ENCODE measurements at places on chromosomes 7 and 10.

DNA sequence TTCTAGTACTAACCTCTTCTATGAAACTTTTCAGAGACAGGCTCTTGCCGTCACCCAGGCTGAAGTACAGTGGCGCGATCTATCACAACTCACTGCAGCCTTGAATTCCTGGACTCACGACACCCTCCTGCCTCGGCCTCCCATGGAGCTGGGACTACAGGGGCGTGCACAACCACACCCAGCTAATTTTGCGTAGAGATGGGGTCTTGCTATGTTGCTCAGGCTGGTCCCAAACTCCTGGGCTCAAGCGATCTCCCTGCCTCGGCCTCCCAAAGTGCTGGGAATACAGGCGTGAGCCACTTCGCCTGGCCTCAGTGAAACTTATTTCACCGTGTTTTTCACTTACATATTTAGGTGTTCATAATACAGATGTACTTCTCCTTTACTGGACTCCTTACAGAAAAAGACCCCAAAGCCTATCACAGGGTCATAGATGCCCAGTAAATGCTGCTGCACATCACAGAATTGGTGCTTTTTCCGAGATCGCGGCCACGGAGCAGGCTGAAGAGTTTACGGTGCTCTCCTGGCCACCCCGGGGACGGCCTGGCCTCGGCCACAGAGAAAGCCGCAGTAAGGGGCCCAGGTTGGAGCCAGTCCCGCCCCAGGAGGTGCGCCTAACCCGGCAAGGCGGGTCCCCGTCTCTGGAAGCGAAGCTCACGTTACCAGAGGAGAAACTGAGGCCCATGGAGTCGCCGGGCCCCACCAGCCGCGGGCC is 595 bp downstream of the TBL2 start:
- no peak for DNase-seq

DNA sequence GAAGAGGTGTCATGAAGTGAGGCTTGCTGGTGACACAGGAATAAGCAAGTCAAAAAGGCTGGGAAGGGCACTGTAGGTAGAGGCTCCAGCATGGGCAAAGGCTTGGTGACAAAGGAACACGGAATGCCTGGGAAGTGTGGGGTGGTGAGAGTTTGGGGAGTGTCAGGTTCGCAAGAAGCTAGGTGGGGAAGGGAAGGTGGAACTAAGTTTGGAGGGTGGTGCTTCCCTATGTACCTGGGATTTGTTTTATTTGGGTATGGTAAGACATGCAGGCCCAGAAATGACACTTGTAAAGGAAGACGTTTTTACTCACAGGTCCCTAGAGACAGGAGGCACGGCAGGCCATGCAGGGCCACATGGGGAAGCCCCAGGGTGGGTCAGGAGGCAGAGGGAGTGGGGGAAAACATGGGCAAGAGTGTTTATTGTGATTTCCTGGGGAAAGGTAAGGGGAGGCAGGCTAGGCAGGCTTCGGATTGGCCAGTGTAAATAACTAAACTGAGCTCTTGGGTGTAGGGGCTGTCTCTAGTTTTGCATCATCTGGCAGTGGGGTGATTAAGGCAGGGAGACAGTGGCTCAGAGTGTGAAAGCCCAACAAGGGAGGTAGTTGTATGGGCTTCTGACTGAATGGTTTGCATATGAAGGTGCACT is 52.1 kb downstream of the SH2D4B start:
- DNase-seq: no peak

GRCh38 chr7:2175091-2175490 is 57.7 kb downstream of the MAD1L1 start:
- no peak for DNase-seq

DNA sequence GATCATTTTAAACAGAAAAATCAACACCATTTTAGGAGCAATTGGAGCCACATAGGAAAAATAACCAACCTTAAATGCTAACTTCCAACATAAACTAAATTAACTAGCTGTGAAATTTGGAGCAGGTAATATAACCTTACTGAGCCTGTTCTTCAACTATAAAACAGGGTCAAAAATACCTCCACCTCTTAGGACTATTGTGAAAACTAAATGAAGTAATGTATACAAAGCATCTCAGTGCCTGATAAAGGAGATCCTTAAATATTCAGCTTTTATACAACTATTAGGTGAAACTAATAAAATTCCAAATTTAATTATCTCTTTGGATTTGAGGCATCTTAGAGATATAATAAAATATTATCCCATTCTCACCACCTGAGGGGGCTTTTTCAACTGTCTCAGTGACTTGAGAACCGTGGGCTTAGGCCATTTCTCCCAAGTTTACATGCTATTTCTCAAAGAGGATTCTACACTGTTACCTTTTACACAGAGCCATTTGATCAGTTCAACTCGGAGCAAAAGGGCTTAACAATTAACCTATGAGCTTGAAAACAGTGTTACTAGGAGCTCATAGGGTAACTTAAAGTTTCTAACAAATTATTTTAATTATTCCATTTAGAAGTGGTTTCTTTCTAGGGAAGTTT is 165.0 kb upstream of the ASAH2 start:
- DNase-seq: no peak

- no peak for DNase-seq
Observed at GRCh38 chr7:16463520-16463919, 2.0 kb downstream of the SOSTDC1 start.

DNA sequence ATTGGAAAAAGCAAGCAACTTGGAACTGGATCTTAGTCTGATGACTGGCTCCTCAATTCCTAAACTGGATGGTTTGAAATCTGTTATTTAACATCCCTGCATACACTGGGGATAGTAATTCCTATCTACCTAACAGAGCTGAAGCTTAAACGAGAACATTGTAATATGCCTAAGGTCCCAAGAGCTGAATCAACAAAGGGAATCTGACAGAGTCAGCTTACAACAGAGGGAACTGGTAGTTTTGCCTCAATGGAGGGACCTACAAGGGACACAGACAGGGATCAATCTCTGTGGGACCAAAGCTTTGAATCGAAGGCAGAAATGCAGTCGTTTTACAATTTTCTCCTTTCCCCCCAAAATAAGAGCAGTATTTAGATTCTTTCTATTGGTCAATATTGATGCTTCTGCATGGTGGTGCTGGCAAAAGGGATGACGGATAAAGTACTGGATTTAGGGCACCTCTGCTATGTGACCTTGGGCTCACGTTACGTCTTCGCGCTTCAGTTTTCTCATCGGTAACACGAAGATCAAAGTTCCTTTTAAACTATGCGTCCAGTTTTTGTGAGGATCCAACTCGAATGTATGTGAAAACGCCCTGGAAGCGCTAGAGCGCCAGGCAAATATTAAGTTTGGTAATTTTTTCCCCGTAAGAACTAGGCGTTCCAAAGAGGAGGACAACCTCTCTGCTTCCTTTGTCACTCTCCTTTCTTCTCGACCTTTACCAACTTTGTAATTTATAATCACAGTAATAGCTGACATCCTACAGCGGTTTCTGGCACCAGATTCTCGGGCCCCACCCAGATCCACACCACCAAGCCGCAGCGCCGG is 1.1 kb downstream of the ACTR1A start:
- no peak for DNase-seq

DNA sequence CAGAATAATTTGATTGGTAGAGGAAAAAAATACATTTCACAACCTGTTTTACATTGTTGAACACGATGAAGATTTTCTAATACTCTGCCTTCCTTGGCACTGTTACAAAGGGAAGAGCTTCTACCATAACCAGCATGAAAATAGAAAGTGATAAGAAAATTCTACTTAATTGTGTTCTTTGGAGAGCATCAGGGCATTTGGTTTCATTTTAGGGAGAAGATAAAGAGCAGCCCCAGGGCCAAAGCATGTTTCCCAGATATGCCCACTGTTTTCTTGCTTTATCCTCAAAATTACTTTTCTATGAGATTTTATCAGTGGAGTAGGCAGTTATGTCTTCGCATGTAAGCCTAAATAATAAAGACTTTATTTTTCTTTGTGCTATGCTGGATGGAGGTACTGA is 9.5 kb downstream of the CHRM2 start:
- DNase-seq: no peak

DNA sequence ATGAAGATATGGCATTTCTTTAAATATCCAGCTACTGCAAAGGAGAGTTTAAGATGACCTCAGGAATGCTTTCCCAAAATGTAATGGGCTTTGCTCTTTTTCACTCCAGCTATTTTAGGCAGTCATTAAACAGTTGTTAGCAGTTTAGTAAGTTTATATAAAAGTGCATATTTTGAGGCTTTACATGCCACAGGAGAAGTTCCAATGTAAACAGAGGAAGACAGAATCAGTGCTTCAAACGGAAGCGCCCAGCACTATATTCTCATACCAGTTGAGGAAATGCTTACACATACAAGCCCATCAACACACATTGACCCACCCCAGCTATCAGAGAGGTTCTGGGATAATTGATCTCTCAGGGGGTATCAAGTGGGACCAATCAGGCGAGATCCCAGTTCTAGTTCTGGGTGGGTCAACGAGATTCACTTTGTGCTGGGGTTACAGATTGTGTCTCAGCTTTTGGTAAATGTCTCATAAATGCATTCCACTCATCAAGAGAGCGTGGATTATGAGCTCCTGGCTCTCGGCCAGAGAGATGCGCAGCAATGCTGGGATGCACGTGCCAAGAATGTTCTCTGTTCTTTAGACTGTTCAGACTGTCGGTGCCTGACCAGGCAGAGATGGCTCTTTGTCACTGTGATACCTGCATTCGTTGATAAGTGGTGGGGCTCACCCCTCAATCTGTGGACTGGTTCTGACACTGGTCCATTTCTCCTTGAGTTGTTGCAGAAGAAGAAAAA is 55.0 kb downstream of the CACNB2 start:
- DNase-seq: no peak
